ENCODE measurements at places on chromosomes 3 and 15.

DNA sequence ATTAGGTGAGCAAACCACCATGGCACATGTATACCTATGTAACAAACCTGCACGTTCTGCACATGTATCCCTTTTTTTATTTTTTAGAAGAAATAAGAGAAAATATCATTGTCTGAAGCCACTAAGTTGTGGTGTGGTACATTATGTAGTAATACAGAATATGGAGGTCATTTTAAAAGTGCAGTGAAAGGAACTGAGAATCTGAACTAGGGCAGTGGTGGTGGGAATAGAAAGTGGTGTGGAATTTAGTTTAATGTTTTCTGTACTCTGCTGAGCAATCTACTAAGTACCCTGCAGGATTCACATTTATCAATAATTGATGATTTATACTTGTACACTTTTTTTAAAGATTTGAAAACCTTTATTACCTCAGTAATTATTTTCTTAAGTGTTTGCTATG lies 283.5 kb downstream of the CHL1 start:
- DNase-seq: no peak

GRCh38 chr3:115019900-115020299 lies 127.2 kb downstream of the ZBTB20 start:
- DNase-seq: no peak

DNA sequence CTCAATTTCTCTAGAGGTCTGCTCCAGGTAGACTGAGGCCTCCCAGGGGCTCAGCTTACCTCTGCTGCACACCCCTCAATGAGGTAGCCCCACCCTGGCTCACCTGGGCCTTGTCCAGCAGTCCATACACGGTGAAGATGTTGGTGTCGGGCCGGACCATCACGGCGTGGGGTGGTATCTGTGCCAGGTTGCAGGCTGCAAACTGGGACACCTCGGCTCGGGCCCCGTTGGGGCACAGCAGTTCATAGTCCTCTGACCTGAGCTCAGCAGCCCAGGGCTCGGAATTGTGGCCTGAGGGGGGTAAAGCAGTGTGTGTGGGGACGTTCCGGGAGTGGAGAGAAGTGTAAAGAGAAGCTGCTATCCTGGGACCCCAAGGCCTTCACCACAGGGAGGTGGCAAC lies 23.2 kb downstream of the MELTF start:
- DNase-seq: no peak

DNA sequence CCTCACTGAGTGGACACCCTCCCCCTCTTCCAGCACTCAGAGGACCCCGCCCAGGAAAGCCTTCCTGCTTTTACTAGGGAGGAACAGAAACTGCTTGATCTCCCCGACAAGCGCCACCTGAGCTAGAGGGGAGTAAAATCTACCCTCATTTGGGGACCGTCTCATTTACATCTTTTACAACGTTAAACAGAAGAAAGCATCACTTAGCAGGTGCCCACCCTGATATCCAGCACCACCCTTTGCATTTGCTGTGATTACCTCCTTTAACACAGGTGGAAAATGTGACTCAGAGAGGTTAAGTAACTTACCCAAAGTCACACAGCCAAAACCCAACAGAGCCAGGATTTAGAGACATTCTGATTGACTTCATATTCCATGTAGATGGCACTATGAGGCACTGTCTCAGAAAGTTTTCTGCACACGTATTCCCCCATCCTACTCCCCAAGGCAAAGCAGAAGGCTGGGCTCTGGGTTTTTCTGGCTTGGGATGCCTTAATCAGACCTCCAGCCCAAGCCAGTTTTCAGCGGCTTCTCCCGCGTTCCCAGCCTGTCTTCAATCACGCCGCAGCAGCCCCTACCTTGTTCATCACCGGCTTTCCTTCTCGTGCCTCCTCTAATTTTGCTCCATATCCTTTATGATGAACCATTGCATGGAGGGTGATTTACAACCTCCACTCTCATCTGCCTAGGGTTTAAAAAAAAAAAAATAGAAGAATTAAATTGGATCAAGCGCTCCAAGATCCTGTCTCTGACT lies 314.6 kb upstream of the PROK2 start:
- DNase-seq: no peak

DNA sequence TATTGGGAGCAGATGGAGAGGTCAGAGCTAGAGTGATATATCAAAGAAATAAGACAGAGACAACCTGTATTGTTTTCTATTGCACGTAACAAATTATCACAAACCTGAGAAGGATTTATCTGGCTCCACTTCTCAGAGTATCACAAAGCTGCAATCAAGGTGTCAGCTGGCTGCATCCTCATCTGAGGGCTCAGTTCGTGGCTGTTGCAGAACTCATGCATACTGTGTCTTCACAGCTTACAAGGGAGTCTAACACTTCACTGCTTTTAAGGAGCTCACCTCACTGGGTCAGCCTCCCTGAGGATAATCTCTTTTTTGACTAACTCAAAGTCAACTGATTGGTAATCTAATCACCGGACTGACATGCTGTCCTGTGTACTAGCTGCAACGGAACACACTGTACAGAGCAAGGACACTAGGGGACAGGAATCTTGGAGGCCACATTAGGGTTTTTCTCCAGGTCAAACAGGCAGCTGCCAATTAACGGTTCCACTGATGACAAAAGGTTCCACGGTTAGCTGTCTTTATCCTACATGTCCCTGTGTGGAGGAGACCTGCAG lies 1006.8 kb upstream of the SEMA6D start:
- no peak for DNase-seq
